ENCODE measurements at places on chromosomes 7 and 10. TPM values are rescaled to one million over a fixed set of nuclear protein-coding genes. Genes with fewer than 3 reads are reported as not detected.
A peak's percentile ranks its signal among the peaks of the same experiment; 100 is the strongest.

Gene GPAM
- 14.1 TPM for total RNA-seq

Gene INMT
- total RNA-seq: 70.1 TPM

Gene TUBAL3
- total RNA-seq: not detected

Gene KCTD7
- 16.4 TPM for total RNA-seq

Gene SGPL1
- total RNA-seq: 44.2 TPM

Gene CAV1
- total RNA-seq: 296 TPM

Gene NEUROD6
- not detected for total RNA-seq

Gene GALNT17
- 24.2 TPM for total RNA-seq

DNA sequence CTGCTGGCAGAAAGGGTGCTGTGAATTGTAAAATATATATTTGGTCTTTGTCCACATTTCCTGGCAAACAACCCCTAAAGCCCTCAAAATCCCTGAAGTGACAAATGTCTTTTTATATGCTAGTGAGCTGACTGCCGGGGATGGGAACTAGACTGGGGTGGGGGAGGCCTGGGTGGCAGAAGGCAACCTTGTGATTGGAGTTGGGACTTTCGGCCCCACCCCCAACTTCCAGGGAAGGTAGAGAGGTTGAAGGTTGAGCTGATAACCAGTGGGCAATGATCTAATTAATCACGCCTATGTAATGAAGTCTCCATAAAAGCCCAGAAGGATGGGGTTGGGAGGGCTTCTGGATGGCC is 2.7 kb downstream of the EPHA1 start:
- no peak overlapping the region for H3K4me3 ChIP-seq
- H3K27me3 ChIP-seq: peaks cover 29% of the 10 kb centered on the region
- no peak for DNase-seq
- H3K4me1 ChIP-seq: peaks cover 11% of the 10 kb centered on the region
- H3K36me3 ChIP-seq: no peaks in the 10 kb centered on the region

DNA sequence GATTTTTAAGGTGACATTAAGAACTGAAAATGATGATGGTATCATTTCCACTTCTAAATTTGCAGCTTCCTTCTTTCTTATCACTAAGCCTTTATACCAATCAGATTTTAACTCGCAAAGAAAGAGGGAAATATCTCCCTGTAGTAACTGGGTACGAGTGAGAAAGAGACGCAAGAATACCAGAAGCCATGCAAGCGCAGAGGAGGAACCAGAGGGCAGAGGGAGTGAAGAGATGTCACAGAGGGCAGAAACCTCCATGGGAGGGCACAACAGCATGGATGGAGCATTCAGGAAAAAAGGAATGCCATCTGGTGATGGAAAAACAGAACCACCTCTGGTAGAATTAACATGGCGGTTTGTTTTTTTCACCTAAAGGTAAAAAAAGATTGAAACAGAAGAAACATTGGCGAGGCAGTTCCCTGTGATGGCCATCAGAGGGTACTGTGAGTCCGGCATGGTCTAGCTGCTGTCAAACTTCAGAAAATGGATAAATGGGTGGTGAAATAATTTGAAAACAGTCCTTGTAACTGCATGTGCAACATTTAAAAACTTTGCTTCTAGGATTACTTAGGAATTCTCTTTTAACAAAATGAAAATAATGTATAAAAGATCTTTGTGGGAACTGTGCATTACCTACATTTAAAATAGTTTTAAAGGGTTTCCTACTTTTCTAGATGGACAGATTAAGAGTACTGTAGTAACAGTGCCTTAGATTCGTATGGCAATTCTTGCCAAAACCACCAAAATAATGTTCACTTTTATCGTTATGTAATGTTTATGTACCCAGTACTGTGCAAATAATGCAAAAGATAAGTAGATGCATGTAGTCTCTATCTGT is 91.8 kb downstream of the ARHGAP12 start:
- DNase-seq: no peak
- peaks cover 5% of the 10 kb centered on the region for H3K4me1 ChIP-seq
- no peak overlapping the region for H3K27ac ChIP-seq
- no peaks in the 10 kb centered on the region for H3K27me3 ChIP-seq

GRCh38 chr10:20977300-20977699 is 80.2 kb upstream of the NEBL start:
- H3K4me1 ChIP-seq: no peaks in the 10 kb centered on the region
- H3K4me3 ChIP-seq: no peak overlapping the region
- H3K27ac ChIP-seq: no peak overlapping the region
- H3K36me3 ChIP-seq: no peaks in the 10 kb centered on the region

GRCh38 chr7:50775836-50776235 is 6.9 kb downstream of the GRB10 start:
- no peak overlapping the region for H3K27ac ChIP-seq
- DNase-seq: no peak
- H3K4me1 ChIP-seq: peaks cover 44% of the 10 kb centered on the region
- no peak overlapping the region for H3K4me3 ChIP-seq

GRCh38 chr10:100364735-100365391 is 17.8 kb downstream of the SCD start:
- no peak for DNase-seq
- peak overlapping the region; percentile 13 for H3K27ac ChIP-seq
- H3K27me3 ChIP-seq: no peaks in the 10 kb centered on the region
- no peak overlapping the region for H3K4me3 ChIP-seq

- H3K27me3 ChIP-seq: no peaks in the 10 kb centered on the region
- no peak for DNase-seq
- H3K27ac ChIP-seq: peak overlapping the region; percentile 98
- peak overlapping the region; percentile 90 for H3K4me3 ChIP-seq
- peaks cover 20% of the 10 kb centered on the region for H3K4me1 ChIP-seq
- H3K36me3 ChIP-seq: peaks cover 2% of the 10 kb centered on the region
Observed at GRCh38 chr7:135210888-135211178, 493 bp downstream of the WDR91 start.

GRCh38 chr10:76432016-76433012 is 1000.9 kb downstream of the LRMDA start:
- no peaks in the 10 kb centered on the region for H3K27me3 ChIP-seq
- H3K36me3 ChIP-seq: peaks cover 1% of the 10 kb centered on the region
- H3K4me3 ChIP-seq: no peak overlapping the region
- peaks cover 62% of the 10 kb centered on the region for H3K4me1 ChIP-seq

DNA sequence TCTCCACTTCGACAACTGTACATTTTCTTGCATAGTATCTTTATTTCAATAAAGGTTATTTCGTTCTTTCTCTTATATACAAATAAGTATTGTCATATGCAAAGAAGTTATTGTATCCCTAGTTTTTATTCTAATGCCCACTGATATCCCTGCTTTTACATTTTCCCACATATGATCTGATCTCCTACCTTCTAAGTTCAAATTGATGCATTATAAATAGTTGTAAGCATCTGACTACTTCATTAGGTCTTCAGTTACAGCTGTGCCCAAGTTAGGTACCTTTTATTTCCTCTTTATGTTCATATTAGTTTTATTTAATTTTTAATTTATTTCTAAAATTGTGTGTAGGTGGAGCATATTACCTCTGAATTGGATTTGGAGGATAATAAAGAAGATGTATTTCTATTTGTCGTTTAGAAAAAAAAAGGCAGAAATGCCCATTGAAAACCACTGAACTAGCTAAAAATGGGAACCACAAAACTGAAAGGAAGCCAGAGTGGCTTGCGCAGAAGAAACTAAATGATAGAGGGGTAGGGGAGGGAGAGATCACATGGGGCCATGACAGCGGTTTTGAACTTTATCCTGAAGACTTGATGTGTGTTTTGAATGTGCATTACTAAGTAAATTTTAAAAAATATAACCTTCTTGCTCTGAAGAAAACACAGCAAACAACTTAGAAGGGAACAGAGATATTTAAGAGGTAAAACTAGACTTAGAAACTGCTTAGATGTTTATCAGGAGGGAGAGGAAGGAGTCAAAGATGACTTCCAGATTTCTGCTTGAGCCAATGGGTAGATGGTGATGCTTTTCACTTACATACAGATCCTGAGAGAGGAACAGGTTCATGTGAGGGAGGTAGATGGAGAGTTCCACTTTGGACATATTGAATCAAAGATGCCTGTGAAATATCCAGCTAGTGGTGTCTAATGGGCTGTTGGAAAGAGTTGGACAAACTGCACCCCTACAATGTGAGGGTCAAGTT is 9.3 kb upstream of the ZC3HAV1L start:
- peaks cover 19% of the 10 kb centered on the region for H3K36me3 ChIP-seq
- peaks cover 8% of the 10 kb centered on the region for H3K4me1 ChIP-seq
- no peak overlapping the region for H3K4me3 ChIP-seq
- DNase-seq: no peak
- H3K27me3 ChIP-seq: no peaks in the 10 kb centered on the region
- no peak overlapping the region for H3K27ac ChIP-seq

- peaks cover 1% of the 10 kb centered on the region for H3K36me3 ChIP-seq
- H3K4me3 ChIP-seq: no peak overlapping the region
- H3K27ac ChIP-seq: no peak overlapping the region
- H3K4me1 ChIP-seq: peaks cover 22% of the 10 kb centered on the region
- H3K27me3 ChIP-seq: no peaks in the 10 kb centered on the region
Observed at GRCh38 chr7:105650382-105650970, 69.2 kb upstream of the EFCAB10 start.

DNA sequence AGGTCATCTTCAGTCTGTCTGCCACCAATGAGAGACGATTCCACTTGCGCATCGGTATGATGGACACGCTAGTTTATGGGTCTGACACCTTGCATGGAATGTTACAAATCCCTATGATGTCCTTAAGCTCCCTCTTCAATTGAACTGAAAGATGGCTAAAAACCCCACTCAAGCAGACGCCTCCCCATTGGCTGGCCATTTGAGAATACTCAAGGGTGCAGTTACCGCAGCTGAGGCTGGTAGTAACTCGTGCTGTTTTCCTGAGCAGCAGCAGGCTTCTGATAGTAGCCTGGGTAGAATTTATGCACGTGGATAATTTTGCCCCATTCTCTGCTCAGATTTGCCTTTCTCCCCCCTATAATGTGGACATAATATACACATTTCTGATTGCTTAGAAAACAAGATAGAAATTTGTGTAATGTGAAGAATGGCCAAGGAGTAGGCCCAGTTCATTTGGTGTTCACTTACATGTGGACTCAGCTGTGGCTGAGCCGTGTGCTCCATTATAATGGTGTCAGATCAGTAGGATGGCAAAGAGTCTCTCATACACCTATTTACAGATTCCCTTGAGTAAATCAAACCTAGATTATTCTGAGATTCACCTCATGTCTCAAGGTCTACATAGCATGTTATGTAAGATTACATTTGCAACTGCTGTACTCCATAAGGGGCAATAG is 142.8 kb downstream of the HIBADH start:
- DNase-seq: no peak
- peaks cover 16% of the 10 kb centered on the region for H3K36me3 ChIP-seq
- H3K4me1 ChIP-seq: no peaks in the 10 kb centered on the region
- no peak overlapping the region for H3K4me3 ChIP-seq

DNA sequence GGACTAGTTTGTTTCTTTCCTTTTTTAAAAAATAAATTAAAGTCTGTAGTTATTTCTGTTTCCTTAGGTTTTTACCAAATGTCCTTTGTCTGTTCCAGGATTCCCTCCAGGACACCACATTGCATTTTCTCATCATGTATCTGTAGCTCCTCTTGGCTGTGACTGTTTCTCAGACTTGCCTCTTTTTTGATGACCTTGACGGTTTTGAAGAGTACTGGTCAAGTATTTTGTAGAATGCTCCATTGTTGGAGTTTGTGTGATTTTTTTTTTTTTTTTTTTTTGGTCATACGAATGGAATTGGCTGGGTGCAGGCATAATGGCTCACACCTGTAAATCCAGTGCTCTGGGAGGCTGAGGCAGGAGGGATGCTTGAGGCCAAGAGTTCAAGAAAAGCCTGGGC is 127.1 kb upstream of the BMPER start:
- DNase-seq: no peak
- H3K36me3 ChIP-seq: peaks cover 11% of the 10 kb centered on the region
- no peak overlapping the region for H3K27ac ChIP-seq
- peaks cover 24% of the 10 kb centered on the region for H3K4me1 ChIP-seq
- no peaks in the 10 kb centered on the region for H3K27me3 ChIP-seq

- no peak overlapping the region for H3K4me3 ChIP-seq
- no peaks in the 10 kb centered on the region for H3K36me3 ChIP-seq
- peaks cover 39% of the 10 kb centered on the region for H3K4me1 ChIP-seq
Observed at GRCh38 chr10:70190581-70190980, 20.3 kb upstream of the SAR1A start.

DNA sequence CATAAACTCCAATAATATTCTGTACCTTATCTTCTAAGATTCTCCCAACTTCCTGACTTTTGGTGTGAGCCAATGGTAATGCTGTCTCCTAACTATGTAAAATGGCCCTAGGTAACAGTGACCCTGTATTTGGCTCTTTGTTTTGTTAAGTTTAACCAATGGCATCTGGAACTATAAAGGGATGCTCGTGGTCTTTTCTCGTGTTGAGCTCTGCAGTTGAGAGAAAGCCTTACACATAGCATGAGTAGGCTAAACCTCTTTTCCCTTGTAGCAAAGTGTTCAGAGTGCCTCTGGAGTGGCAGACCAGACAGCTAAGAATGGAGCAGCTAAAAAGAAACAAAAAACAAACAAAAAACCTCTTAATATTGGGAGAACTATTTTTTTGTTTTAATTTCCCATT is 5.2 kb downstream of the TES start:
- H3K36me3 ChIP-seq: peaks cover 3% of the 10 kb centered on the region
- no peaks in the 10 kb centered on the region for H3K27me3 ChIP-seq
- peak overlapping the region; percentile 99 for H3K27ac ChIP-seq
- H3K4me3 ChIP-seq: no peak overlapping the region
- H3K4me1 ChIP-seq: peaks cover 77% of the 10 kb centered on the region

GRCh38 chr10:68572151-68572550 is 12.0 kb downstream of the TET1 start:
- no peaks in the 10 kb centered on the region for H3K27me3 ChIP-seq
- H3K27ac ChIP-seq: no peak overlapping the region
- no peak for DNase-seq
- peaks cover 8% of the 10 kb centered on the region for H3K36me3 ChIP-seq
- no peak overlapping the region for H3K4me3 ChIP-seq

DNA sequence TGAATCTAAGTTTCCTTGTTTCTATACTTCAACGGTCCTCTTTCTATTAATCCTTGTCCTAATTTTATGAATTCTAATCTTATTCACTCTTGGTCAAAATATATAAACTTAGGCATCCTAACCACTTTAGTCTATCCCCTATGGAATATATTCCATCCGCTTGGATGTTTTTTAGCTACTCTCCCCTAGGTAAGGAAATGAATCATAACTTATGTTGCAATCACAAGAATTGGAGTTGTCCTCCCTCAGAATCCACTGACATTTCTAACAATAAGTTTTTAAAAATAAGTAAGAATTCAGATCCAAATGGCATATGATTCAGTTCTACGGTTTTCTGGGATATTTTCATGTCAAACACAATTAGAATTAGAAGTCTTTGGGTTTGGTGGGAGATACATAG is 1081.6 kb downstream of the SORCS1 start:
- H3K4me1 ChIP-seq: no peaks in the 10 kb centered on the region
- H3K27me3 ChIP-seq: no peaks in the 10 kb centered on the region
- H3K27ac ChIP-seq: no peak overlapping the region
- no peaks in the 10 kb centered on the region for H3K36me3 ChIP-seq

- H3K4me1 ChIP-seq: peaks cover 26% of the 10 kb centered on the region
- no peak for DNase-seq
- H3K27me3 ChIP-seq: no peaks in the 10 kb centered on the region
- H3K27ac ChIP-seq: peak overlapping the region; percentile 94
- peaks cover 4% of the 10 kb centered on the region for H3K36me3 ChIP-seq
Observed at GRCh38 chr10:69715899-69716606, 85.7 kb upstream of the COL13A1 start.

GRCh38 chr7:143733876-143734275 is 23.6 kb downstream of the CTAGE6 start:
- no peak overlapping the region for H3K27ac ChIP-seq
- no peak for DNase-seq
- no peaks in the 10 kb centered on the region for H3K27me3 ChIP-seq
- H3K36me3 ChIP-seq: no peaks in the 10 kb centered on the region
- H3K4me1 ChIP-seq: peaks cover 13% of the 10 kb centered on the region
- no peak overlapping the region for H3K4me3 ChIP-seq

All from chondrocyte (in vitro differentiated cells).